AG04450 (cell line): ENCODE measurements at places on chromosomes 16 and 17.
A peak's percentile ranks its signal among the peaks of the same experiment; 100 is the strongest.

DNA sequence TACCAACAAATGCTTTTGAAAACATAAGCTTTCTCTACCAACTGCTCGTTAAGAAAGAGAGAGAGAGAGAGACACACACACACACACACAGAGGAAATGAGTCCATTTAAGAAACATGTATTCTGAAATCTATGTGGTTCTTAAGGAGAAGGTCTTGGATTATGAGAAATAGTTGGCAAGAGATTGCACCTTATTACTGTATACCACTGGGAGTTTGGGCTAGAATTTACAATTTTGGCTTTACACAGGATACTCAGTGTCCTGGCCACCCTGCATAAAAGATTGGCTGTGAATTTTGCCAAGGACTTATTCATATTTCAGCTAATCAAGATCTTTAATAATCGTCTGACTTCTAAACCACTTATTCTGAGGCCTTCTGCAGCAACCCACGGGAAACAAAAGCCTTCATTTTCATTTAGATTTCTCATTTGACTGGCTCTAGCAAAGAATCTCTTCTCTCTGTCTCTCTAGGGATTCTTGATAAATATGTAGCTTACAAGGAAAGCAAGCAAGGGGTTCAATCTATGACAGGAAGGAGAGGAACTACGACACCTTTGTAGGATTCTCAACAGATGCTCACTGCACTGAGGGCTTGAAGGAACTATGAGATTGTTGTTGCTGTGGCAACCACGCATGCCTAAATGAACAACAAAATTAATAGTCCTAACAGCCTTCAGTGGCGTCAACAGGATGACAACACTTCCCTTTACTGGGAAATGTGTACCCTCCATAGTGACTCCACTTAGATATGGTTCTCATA lies 75.3 kb upstream of the GNAO1 start:
- DNase-seq = no peak

- DNase-seq = no peak
Observed at GRCh38 chr17:57670769-57671569, 74.1 kb downstream of the CCDC182 start.

DNA sequence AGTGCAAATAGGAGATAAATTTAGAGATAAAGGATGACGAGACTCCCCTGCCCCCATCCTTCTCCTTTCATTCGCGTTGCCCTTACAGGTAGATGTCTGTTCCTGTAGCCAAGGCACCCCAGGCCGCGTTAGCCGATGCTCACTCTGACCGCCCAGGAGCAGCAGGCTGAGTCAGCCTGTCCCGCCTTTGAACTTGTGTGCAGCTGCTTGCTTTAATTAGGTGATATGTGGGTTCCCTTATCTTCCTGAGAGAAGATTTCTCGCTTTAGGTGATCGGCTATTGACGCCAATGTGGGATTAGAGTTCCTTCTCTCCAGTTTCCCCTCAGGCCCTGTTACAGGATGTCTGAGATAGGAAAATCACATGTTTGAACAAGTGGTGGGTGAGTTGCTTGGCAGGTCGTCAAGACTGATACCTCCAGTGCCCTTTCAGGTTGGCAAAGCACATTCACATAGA lies 119.5 kb downstream of the MSI2 start:
- no peak for DNase-seq

DNA sequence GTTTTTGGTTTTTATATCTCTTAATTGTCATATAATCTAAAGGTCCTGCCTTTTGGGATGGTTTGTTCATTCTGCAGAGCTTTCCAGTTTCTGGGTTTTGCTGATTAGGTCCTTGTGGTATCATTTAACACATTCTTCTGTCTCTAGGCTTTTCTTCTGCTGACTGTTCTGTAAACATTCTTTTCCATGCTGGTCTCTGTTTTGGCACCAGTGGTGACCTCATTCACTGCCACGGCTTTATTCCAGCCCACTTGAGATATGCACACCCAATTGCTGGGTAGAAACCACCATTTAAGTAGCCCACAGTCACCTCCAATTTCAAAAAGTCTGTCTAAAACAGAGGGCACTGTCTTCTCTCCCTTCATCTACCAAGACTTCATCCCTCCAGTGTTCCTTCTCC lies 31.1 kb upstream of the COX10 start:
- no peak for DNase-seq

DNA sequence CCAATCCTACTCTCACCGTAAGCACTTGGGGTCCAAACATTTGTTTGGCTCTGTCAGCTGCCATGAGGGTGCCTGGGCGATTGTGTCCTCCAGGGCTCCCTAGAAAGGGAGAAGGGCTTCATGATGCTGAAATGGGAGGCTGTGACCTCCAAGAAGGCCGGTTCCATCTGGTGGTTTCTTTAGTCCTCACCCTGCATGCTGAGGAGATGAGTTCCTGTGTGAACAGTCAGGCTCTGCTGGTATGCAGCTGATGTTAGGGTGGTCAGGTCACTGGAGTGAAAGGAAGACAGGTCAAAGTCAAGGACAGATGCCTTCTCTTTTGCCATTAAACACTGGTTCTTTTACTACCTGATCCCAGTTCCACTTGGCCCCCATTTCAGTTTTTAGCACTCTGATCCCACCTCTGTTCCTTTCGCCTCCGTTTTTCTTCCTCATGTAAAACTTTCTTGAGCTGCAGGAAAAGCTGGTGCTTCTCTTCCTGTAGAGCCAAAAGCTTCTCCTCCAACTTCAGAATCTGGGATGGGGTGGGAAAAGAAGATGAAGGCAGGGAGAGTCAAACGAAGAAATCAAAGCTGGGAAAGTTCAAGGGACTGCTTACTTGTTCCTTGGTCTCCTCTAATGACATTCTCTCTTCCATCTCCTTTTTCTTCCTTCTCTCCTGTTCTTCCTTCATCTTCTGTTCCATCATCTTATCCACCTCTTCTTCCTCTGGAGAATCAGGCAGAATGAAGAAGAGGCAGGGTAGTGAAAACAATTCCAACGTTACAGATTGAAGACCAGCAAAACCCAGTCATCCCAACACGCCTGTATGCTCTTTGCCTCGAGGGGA lies 1.1 kb downstream of the GPS2 start:
- DNase-seq = no peak

GRCh38 chr17:247767-248166 lies 66.3 kb upstream of the DOC2B start:
- DNase-seq = no peak

GRCh38 chr17:14346801-14347200 lies 45.9 kb downstream of the HS3ST3B1 start:
- DNase-seq = no peak

- no peak for DNase-seq
Observed at GRCh38 chr17:37585066-37585465, 24.2 kb downstream of the SYNRG start.

DNA sequence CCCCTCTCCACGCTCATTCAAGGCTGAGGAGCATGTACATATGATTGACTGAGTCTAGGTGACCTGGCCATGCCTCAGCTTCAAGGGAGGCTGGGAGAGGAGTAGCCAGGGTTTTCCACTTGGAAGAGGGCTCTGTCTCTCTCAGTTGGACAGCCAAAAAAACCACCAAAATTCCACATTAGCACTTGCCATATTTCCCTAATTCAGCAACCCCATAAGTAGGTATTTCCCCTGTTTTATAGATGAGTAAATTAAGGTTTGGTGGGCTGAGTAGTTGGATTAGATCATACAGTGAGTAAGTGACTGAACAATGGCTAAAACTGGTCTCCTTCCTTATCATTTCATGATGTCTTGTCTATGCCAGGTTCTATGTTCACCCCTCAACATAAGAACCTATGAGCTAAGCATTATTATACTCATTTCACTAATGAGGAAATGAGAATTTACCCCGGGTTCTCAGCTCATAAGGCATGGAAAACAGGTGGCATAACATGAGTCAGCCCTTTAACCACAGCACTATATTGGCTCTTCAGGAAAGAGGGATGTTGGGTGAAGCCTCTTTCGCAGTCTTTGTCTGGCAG lies 68.0 kb upstream of the GAS7 start:
- no peak for DNase-seq

DNA sequence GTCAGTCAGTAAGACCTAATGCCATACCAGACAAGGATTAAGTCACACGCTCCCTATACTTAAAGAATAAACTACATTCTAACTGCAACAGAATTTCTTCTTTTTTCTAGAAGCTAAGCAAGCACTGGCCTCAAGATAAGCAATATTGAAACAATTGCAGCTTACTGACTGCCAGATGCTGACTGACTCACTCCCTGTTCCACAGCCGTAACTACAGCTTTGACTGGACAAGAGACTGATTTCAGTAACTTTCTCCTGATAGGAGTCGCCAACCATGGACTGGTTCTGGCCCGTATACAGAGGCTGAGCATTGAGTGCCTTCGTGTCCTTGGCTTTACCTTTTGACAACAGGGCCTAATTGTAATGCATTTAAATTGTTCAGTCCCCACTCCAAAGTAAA lies 67.9 kb downstream of the TRIM37 start:
- peak; percentile 34 for DNase-seq

DNA sequence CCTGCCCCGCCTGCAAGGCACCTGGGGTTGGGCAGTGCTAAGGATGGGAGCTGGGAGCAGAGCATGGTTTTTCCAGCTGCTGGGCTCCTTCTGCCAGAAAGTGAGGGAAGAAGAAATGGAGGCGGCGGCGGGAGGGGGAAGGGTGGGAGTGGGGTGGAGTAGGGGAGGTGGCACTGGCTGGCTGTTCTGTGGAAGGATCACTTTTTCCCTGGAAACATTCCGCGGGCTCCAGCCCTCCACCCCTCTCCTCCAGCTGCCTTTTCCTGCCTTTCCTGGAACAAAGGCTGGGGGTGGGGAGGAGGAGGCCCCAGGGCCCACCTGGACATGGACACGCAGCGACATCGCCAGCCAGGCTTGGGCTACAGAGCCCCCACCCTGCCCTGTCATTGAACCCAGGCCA lies 41.1 kb downstream of the CFAP20 start:
- DNase-seq = no peak

- DNase-seq = no peak
Observed at GRCh38 chr16:22427556-22427955, 53.1 kb upstream of the CDR2 start.

DNA sequence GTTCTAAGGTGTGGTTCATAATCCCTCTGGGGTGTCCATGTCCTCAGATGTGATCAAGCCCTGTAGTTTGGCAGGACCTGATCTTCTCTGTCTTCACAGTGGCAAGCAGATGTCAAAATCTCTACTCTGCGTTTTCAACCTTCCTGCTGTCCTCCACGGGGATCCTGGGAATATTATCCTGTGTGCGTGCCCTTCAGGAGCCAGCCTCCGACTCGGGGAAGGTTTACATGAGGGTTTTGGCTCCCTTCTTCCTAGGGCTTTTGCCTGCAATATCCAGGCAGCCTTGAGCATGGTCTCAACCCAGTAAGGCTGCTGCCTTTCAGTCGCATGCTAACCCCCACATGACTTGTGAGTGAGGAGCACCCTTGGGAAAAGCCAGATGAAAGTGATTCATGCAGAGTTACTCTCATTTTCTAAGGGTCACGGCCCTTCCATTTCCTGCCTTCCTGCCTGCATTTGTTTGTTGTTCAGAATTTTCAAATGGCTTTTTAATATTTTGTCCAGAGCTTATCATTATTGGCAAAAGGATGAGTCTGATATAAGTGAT lies 202.2 kb upstream of the CHMP6 start:
- peak; percentile 72 for DNase-seq

DNA sequence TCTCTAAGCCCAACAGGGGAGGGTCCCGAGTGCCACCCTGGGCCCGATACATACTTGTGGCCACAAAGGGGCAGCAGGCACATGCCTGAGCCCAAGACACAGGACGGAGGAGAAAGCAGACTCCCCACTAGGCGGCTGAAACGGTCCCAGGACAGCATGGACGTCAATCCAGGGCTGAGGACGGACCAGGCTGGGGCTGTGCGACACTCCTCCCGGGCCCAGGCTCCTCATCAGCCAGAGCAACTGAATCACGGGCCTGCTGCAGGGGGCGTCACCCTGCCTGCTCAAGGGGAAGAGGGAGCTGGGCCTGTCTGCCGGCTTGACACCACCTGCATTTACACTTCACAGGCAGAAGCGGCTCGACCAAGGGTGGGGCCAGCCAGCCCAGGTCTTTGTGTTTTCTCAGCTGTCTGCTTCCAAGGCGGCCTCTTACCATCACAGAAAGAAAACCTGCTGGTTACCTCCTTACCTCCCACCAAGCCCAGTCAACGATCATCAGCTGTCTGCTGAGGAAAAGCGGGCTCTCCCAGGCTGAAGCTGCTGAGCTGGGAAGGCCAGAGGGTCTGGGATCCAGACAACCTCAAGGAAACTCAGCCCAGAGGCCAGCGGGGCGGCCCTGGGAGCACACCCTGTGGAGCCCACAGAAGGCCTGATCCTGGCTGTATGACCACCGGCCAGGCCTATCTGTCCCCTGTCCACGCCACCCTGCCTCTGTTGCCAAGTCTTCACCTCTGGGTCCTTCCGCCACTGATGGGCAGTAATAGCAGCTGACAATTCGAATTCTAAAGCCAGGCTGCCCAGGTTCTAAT lies 26.4 kb downstream of the KIFC3 start:
- no peak for DNase-seq

DNA sequence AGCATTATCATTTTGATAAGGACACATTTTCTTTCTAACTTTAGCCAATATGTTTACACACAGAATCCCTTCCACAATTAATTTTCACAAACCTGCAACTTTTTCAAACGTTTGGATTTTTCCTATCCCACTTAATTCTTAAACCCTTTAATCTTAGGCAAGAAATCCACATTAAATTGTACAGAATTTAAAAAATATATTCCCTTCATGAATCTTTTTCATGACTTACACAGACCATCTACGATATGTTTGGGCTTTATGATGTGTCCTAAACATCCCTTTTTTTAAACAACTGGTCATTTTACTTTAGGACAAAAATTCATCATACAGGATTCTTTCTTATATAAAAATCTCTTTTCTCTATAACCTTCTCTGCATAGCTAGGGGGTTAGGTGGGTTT lies 241.5 kb upstream of the CNTNAP4 start:
- DNase-seq = no peak
